Mucosa of descending colon (tissue), 3 donors: ENCODE measurements at places on chromosomes 5 and 9. TPM values are rescaled to one million over a fixed set of nuclear protein-coding genes. Genes with fewer than 3 reads are reported as not detected.

- DNase-seq: no peak
Measured at GRCh38 chr5:93642526-93642925, 59.5 kb downstream of the NR2F1 start.

DNA sequence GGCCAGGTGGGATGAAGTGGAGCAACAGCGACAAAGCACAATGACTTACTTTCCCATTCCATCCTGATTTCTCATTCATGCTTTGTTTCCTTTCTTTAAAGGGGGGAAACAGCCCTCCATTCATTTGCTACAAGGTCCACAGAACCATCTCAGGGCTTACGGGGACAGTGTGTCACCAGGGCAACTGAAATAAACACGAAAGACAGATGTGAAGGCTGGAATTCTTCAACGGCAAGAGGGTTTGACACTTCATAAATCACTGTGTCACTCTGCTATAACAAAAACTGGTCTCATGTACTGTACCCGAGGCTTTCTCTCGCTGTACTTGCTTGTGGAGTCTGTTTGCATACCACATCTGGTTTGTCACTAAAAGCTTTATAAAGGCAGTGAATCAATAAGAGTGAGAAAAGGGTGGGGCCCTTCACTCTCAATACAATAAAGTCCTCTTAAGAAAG, 150.8 kb downstream of the EFNA5 start:
- no peak for DNase-seq

DNA sequence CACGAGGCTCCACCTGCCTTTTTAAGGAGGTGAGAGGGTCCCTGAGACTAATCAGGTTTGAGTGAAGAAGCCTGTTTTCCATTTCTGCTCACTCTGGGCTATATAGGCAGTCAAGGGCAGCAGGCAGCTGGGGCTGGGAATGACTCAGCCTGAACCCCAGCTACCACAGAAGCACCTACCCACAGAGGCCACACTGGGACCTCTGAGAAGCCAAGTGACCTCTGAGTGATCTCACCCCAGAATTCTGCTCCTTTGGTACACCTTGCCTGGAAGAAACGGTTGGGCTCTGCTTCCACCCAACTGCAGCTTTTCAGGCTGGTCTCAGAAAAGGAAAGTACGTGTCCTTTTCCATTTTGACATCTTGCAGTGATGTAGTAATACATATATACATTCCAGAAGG, 6.8 kb downstream of the FAM219A start:
- DNase-seq: no peak

GRCh38 chr5:54676481-54677340, 159.2 kb downstream of the SNX18 start:
- DNase-seq: no peak

Gene CARTPT
- 14.0 TPM for total RNA-seq
